ENCODE measurements at places on chromosomes 6 and 20.

DNA sequence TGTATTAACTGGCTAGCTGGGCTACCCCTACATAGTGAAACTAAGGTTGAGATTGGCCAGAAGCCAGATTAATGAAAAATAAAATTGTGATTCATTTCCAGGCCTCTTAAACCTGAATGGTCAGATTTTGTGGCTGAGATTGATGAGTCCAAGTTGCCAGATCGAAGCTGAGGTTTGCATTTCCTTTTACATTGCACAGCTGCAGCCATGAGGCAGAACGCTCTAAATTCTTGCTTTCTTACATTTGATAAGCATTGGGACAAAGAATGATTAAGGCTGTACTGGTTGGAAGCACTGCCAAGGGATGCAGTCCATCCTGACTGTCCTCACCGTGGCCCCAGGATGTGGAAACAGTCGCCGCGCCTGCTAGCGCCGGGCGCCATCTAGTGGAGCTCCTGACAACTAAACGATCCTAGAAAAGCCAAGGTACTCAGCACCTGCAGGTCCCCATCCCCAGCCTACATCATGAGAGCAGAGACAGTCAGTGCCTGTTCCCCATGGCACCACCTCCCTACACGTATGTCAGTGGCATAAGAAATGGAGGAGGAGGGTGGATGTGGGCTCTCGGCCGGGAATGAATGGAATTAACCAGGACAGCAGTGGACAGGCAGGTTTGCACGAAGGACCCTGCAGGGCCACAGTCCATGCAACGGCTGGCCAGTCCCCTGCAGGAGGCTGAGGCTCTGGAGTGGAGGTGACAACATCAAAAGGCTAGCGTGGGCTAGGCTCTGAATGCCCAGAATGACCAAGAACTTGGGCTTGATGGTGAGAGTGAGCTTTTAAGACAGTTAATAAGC, 19.0 kb downstream of the PXDC1 start:
- peak; percentile 20 for DNase-seq

- DNase-seq: no peak
Observed at GRCh38 chr20:46559685-46560440, 9.4 kb upstream of the OCSTAMP start.

GRCh38 chr6:6969761-6970223, 138.0 kb upstream of the RREB1 start:
- DNase-seq: no peak

- no peak for DNase-seq
Observed at GRCh38 chr6:85864453-85865401, 222.0 kb upstream of the SYNCRIP start.

DNA sequence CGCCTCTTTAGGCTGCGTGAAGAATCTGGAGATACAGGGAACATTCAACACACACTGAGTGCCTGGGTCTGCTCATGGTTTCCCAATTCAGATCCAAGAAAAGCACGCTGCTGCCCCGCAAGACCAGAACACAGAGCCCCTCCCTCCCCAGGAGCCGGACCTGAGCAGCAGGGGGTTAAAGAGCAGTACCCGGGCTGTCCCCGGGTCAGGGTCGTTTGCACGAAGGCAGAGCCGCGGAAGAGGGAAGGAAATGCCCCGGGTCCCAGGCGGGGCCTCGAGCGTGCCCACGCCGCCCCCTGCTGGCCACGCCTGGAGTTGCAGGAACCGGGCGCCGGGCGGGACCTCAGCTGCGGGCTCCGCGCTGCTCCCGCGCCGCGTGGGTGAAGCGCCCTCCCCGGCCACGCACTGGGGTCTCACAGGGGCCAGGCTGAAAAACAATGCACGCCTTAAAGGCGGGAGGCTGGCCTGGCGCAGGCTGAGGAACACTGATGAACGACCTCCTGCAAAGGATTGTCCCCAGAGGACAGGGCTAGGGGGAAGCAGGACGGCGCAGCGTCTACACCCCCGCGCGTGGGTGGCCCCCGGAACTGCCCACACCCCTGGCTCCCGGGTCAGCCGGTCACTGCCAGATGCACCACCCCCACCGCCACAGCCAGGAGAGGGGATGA, 48.9 kb downstream of the ANKRD60 start:
- peak; percentile 40 for DNase-seq

DNA sequence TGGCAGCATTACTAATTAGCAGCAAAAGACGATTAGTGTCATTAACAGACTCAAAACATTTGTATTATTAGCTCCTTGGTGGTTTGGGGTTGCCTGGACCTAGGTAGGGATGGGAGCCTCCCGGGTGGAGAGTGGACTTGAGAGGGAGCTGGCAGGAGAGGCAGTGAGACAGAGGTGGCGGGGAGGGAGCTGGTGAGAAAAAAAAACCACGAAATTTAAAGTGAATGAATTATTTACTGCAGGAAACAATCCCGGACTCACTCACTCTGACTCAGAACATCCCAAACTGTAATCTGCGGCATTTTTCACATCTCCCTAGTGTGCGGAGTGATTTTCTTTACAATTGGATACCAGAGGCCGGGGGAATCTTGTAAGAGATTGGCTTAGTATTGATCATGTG, 14.3 kb upstream of the CDH22 start:
- DNase-seq: no peak

- no peak for DNase-seq
Observed at GRCh38 chr6:108174371-108175175, 8.8 kb downstream of the NR2E1 start.

DNA sequence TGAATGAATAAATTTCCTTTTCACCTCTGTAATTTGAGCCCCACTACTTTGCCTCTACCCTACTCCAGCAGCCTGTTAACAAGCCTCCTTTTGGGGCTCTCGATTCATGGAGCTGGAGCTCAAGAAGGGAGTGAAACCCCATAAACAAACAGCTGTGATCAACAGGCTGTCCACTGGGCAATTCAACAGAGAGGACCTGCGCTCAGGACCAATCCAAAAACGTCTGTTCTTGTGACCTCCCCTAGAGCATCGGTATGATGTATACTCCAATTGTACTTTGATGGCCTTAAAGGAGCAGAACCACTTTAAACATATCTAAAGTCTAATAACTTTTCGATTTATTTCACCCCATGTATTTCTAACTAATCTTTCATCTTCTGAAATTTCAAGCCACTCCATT, 37.4 kb downstream of the HIVEP2 start:
- DNase-seq: no peak

DNA sequence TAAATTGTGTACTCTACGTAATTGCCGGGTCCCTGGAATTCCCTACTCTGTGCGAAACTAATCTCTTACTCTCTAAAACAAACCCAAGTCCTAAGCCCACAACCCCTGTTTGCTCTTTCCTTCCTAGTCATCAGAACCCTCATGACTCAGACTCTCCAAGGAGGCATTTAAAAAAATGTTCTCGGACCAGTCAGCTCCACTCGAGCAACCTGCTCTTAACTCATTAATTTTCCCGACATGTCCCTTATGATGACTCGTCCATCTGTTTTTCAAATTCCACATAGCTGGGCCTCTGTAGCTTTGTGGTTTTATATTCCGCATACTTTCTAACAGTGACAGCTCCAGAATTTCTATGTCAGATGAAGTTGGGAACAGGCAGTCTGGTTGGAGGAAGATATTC, 2.6 kb upstream of the MUC22 start:
- DNase-seq: no peak

DNA sequence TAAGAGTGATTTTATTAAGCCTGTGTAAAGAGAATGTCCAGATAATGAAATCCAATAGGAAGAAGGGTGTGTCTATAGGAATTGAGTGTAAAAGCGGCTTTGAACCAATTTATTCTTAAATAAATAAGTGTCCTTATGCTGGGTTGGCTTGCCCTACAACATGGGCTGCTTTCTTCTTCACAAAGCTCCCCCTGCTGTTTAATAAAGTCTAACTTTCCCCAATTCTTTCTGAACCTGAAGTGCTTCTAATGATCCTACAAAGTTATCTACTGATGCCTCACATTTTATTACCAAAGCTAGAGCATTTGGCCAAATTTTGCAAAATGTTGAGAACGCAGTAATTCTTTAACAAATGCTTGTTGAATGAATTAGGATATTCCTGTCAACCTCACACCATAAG, 36.3 kb upstream of the SIRT5 start:
- no peak for DNase-seq

GRCh38 chr6:89487864-89488263, 54.9 kb downstream of the ANKRD6 start:
- DNase-seq: no peak

GRCh38 chr6:142737368-142738034, 207.5 kb downstream of the HIVEP2 start:
- no peak for DNase-seq

DNA sequence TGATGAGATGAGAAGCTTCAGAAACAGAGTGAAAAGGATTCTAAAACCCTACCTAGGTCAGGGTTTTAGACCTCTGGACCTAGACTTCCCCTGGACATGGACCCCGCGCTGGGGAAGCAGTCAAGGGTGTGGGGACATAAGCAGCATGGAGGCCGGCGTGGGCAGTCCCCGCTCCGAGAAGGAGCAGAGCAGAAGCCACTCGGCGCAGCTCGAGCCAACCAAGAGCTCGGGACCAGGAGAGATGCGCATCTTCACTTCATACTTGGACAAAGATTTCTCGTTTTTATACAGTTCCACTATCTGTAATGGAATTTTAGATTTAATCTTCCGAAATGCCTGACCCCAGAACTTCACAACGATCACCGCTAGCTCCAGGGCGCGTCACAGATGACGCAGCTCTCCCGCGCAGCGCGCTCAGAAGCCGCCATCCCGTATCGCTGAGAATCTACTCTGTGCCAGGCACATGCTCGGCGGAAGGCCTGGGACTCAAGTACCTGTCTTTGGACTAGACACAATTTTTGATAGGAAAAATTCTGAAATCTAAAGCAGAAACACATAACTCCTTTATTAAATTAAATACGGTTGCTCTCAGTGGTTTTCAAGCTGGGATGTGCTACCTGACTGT, 60.3 kb downstream of the WDR27 start:
- no peak for DNase-seq

GRCh38 chr6:30819297-30819917, 64.9 kb upstream of the DDR1 start:
- DNase-seq: no peak

DNA sequence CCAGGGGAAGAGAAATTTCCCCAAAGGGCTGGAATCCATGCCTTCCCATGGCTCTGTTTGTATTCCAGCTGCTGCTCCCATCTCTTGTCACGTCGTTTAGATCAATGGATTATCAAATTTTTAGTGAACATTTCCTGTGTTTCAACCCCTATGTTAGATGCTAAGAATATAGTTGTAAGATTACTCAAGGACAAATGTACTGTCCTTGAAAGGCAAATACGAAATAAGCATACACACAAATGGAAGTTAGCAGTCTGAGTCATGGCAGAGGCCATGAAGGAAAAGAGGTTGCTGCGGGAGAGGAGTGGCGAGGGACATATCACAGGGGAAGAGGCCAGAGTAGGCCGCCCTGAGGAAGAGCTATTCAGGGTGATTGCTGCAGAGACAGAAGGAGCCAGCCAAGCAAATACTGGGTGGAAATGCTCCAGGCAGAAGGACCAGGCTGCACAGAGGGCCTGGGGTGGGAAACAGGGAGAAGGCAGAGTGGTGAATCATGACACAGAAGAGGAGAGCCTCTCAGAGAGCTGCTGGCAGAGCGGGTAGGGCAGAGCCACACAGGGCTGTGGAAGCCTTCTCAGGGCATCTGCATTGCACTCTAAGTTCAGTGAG, 219.2 kb upstream of the LRFN2 start:
- no peak for DNase-seq

GRCh38 chr6:30113003-30113759, at the start of gene TRIM31:
TSS of gene TRIM31 (minus strand) at chr6:30113090. CDS start at chr6:30112805, 285 bp downstream.
- no peak for DNase-seq

GRCh38 chr6:40871424-40871823, 167.6 kb downstream of the UNC5CL start:
- no peak for DNase-seq

DNA sequence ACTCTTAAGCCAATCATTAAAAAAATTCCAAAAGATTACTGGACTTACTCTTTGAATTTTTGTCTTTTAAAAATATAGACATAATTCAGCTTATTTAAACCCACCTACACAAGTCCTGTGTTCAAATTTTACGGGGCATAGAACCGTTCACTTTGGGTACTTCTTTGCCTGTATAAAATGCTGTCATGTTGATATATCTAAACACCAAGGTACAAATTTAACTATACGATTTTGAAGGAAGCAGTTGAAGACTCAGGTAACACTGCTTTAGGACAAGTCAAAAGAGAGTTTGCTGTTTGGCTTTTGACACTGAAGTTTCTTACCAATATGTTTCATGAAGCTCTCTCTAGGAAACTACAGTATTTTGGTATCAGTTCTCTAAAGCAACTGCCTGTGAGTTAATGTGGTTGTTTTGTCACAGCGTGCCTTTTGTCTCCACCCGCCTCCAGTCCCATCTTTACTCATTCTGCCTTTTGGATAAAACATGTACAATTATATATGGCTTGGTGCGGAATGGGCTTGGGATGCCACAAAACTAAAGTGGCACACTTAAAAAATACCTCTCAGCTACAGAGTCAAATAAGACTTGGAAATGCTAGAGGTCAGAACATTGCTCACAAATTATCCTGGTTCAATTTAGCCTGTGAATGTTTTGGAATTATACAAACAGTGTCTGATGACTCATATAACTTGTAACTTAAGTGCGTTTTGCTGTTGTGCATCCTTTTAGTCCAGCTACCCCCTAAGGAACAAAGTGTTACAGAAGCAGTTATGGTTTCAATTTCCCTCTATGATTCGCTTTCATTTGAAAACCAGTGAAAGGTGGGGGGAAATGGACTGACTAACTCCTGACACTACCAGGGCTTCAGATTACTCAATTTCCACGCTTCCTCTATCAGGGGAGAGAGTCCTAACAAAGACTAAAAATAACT, 38.7 kb downstream of the RGS17 start:
- no peak for DNase-seq

DNA sequence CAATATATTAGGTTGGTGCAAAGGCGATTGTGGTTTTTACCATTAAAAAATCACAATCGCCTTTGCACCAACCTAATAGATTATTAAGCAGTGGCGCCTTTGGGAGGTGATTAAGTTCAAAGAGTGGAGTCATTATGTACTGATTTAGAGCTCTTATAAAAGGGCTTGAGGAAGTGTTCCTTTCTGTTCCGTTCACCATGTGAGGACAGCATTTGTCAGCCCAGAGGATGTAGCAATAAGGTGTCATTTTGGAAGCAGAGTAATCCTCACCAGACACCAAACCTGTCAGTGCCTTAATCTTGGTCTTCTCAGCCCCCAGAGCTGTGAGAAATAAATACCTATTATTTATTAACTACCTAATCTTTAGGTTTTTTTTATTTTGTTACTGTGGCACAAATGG, 542.1 kb upstream of the MAN1A1 start:
- no peak for DNase-seq

DNA sequence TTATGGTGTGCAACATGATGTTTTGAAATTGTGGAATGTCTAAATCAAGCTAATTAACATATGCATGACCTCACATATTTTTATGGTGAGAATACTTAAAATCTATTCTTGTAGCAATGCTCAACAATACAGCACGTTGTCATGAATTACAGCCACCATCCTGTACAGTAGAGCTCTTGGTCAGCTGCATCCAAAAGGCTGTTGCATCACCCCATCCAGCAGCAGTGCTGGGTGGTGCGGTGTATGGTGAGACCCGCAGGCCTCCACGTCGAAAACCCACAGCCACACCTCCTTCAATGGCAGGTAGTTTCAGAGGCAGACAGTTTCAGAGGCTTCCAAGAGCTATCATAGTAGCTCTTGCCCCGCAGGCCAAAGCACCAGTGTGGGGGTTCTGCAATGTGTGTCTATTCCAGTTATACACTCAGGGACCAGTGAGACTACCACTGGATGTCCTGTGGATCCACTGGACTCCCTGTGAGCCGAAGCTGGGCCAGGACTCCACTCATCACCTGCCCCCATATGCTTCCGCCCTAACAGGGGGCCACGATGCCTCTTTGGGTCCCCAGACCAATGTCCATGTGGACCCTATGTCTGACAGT, 23.4 kb downstream of the PACSIN1 start:
- no peak for DNase-seq
